ENCODE measurements at places on chromosomes 5 and 9.

DNA sequence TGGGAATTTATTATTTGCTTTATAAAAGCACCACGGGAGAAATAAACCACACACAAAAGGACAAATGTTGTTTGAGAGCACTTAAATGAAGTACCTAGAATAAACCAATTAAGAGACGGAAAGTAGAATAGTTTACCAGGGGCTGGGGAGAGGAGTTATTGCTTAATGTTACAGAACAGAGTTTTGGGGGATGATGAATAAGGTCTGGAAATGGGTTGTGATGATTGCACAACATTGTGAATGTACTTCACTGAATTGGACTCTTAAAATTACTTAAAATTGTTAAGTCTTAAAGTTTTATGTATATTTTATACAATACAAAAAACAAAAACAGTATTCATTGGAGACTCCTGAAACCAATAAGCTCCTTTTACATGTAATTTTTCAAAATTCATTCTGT is 1.5 kb downstream of the ZBTB43 start:
- no peak for DNase-seq

DNA sequence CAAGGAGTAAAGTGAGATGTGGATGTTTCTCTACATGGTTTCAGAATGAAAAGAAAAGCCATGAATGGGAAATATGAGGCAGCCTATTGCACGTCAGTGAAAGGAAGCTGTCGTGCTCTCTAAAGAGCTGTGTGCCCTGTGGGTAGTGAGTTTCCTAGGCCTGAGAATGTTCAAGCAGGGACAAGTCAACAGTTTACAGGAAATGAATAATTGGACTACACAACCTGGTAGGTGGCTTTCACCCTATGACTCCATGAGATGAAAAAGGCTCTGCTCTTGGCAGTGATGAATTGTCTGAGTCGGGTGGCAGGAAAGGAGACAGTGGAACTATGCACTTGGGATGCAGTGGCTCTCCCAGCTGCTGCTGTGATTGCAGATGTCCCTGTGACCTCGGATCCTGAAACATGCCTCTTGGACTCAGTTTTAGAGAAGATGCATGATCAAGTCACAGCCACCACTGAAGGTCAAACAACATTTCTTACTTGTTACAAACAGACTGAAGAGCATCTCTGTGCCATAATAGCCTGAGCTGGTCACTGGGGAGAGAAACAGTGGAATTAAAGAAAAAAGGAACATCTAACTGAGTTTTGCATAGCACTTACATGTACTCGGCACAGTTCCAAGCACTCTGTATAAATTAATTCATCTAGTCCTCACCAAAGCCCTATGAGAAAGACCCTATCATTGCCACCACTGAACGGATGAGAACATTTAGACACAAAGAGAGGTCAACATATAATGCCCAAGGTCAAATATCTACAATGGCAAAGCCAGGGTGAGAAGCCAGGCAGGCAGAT is 293.7 kb downstream of the SPOCK1 start:
- no peak for DNase-seq

DNA sequence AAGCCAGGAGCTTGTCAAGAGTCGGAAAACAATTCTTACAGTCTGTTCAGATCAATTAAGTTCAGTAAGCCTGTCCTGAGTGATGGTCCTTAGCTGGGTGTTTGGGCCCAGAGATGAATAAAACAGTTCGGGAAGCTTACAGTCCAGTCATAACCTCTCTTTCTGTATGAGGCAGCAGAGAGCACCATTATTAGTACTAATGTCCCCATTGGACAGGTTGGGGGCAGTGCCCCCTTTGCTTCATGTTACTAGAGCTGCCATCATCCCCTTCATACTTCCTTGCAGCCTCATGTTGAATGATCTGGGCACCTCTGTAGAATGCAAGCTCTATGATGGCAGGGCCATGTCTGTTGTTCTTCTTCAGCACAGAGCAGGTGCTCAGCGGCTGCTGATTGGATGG is 9.8 kb downstream of the DOCK2 start:
- no peak for DNase-seq

DNA sequence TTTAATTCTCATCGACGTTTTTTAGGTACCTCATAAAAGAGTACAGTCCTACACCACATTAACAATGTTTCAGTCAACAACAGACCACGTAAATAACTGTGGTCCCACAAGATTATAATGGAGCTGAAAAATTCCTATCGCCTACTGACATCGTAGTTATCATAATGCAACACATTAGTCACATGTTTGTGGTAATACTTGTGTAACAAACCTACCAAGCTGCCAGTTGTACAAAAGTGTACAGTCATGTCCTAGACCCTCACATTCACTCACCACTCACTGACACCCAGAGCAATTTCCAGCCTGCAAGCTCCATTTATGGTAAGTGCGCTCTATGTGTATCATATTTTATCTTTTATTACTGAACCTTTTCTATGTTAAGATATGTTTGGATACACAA is 16.8 kb downstream of the GNAQ start:
- DNase-seq, result no peak

DNA sequence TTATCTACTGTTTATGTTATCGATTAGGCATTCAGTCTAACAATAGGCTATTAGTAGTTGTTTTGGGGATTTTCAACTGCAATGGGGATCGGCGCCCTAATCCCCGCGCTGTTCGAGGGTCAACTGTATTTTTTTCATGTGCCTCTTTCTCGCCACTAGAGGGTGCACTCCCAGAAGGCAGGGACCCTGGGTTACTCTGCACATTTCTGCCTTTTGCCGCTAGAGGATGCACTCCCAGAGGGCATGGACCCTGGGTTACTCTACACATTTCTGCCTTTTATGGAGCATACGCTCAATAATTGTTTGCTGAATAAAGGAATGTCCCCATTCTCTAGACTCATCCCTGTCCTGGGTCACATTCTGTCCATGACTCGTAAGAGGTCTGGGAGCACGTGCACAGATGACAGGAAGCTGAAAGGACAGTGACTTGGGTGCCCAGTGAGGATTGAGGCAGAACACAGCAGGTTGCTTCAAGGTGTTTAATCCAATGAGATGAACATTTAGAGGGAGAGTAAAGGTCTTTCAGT is 27.9 kb upstream of the RECK start:
- peak; percentile 33 for DNase-seq
